Activated T-helper 1 cell treated with anti-CD3 and anti-CD28 coated beads, Interleukin-2, amount 50 U/mL, for 16 hours (primary cell): ENCODE measurements at places on chromosomes 3 and 15.

DNA sequence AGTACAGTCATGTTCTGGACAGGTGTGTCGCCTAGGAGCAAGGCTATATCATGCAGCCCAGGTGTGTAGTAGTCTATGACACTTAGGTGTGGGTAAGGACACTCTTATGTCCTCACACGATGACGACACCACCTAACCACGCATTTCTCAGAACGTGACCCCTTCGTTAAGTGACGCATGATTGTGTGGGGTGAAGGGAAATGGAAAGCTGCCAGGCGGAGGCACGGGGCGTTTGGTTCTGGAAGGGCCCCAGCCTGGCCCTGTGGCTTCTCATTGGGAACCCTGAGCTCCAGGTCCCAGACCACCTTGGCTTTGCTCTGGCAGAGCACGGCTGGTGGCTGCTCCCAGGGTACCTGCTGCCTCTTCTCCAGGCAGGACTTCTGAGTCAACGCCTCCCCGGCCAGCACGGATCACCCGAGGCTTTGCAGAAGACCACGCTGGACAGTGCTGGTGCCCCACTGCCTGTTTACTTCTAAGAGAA is 39.3 kb downstream of the FBLN2 start:
- DNase-seq: no peak

DNA sequence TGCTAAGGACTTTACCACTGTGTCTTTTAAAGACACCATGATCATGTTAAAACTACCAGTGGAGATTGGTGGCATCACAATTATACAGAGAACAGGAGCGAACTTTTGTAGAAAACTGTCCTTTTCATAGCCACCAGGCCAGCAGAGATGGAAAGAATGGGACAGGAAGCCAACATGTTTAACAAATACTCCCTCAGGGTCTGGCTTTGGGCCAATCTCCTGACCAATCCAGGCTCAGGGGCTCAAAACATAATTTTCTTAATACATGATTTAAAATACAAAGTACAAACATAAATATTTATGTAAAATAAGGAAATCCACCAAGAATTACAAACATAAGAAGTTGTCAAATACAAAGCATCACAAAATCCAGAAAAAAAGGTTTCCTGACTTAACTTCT is 266.0 kb downstream of the VPS13C start:
- DNase-seq: no peak

DNA sequence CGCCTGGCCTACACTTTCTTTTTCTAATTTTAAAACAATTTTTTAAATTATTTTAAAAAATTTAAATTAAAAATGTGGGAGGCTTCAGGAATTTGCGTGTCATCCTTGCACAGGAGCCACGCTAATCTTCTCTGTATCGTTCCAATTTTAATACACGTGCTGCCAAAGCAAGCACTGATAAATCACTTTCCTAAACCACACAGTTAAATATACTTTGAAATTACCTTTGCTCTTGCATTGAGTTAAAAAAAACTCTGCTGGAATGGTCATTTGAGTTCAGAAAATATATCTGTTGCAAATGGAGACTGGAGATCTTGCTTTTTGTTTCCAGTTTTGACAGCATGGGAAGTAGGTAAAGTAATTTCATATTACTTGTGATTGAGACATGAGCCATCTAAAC is 23.6 kb downstream of the GATM start:
- no peak for DNase-seq

DNA sequence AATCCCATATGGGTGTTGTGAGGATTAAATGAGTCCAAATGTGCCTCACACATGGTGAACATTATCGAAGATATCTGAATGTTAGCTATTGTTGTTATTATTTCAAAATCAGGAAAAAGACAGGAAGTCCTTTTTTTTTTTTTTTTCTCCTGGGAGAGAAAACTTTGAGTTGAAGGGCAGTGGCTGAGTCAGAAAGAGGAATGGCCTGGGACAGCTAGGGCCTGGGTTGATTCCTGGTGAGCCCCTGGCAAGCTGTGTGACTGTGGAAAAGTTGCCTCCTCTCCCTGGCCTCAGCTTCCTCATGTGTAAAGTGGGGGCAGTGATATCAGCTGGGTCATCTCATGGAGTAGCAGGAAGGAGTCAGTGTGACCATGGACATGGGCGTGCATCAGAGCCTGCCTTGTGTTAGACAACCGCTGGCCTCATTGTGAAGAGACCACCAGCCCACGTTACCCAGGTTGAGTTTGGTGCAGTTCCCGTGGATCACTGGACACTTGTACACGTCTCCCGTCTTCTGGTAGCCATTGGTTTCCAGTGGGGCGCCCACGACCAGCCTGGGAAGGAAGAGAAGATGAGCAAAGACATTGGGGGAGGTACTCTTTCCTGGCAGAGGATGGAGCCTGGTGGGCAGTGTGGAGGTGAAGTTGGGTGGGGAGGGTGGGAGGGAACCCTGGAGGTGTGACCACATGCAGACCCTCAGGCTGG is 63.1 kb downstream of the ITGA11 start:
- DNase-seq: no peak

GRCh38 chr3:117549716-117550115 is 840.1 kb downstream of the TUSC7 start:
- no peak for DNase-seq

GRCh38 chr15:27328608-27329007 is 357.6 kb downstream of the GABRG3 start:
- no peak for DNase-seq

- no peak for DNase-seq
These were observed 93.9 kb downstream of the OPA1 start for GRCh38 chr3:193686665-193687483.

DNA sequence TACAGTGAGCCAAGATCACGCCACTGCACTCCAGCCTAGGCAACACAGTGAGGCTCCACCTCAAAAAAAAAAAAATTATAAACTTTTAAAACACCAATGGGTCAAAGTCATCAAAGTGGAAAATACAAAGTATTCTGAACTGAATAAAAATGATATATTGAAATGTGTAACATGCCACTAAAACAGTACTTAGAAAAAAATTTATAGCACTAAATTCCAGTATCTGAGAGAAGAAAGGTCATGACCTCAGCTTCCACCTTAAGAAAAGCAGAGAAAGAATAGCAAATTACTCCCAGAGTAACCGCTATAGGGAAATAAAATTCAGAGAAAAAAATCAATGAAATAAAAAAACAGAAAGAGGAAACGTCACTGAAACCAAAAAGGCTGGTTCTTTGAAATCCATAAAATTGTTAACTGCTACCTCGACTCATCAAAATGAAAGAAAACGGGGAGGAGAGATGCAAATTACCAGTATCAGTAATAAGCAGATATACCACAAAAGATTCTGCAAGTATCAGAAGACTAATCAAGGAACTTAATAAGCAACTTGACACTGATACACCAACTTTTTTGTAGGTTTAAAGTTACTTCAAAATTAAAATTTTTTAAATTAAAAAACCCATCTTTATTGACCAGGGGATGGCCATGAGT is 20.8 kb downstream of the ATP13A3 start:
- DNase-seq: no peak

- no peak for DNase-seq
These were observed 4.0 kb upstream of the CFAP100 start for GRCh38 chr3:126390751-126391150.

DNA sequence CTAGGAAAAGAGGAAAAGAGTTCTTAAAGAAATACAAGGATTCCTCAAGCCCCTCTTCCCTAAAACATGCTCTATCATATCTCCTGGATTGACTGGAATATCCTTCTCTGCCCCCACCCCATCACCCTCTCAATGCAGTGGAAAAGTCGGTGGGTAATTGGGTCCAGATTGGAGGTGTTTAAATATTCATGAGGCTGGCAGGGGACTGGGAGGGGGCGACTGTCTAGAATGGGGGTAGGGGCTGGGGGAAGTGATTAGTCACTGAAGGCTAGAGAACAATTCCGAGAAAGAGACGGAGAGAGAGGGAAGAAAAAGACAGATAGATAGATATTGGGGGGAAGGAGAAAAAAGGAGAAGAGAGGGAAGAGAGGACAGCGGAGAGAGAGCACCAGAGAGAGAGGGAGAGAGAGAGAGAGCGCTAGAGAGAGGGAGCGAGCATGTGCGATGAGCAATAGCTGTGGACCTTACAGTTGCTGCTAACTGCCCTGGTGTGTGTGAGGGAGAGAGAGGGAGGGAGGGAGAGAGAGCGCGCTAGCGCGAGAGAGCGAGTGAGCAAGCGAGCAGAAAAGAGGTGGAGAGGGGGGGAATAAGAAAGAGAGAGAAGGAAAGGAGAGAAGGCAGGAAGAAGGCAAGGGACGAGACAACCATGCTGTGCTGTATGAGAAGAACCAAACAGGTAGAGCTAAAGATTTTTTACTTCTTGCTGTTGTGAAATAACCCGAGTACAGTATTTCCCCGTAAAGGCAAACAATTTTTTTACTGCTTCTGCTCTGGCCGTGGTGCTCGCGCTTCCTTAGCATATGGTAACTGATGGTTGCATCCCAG is at the start of gene GAP43:
Gene GAP43 (plus strand): TSS at position 467 of the 825 bp plus-strand sequence. CDS start 180 bp downstream, at position 647.
- DNase-seq: no peak

GRCh38 chr15:77599899-77600298 is 32.8 kb downstream of the LINGO1 start:
- no peak for DNase-seq

- DNase-seq: no peak
These were observed 230.5 kb downstream of the MFSD1 start for GRCh38 chr3:159032311-159032710.

DNA sequence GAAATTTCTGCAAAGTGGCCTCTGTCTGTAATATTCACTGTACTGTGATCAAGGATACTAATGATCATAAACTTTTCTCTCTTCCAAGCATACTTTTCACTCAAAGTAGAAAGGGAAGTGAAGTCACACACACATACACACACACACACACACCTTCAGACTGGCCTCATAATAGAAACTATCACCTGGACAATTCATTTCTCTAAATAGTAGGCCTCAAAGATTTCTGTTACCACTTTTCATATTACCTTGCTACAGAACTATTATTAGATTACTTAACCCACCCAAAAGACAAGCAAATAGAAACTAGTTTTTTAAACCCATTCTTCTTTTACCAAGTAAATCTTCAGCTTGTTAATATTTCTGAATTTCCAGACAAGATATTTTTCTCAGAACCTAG is 12.2 kb downstream of the CPB1 start:
- DNase-seq: no peak

DNA sequence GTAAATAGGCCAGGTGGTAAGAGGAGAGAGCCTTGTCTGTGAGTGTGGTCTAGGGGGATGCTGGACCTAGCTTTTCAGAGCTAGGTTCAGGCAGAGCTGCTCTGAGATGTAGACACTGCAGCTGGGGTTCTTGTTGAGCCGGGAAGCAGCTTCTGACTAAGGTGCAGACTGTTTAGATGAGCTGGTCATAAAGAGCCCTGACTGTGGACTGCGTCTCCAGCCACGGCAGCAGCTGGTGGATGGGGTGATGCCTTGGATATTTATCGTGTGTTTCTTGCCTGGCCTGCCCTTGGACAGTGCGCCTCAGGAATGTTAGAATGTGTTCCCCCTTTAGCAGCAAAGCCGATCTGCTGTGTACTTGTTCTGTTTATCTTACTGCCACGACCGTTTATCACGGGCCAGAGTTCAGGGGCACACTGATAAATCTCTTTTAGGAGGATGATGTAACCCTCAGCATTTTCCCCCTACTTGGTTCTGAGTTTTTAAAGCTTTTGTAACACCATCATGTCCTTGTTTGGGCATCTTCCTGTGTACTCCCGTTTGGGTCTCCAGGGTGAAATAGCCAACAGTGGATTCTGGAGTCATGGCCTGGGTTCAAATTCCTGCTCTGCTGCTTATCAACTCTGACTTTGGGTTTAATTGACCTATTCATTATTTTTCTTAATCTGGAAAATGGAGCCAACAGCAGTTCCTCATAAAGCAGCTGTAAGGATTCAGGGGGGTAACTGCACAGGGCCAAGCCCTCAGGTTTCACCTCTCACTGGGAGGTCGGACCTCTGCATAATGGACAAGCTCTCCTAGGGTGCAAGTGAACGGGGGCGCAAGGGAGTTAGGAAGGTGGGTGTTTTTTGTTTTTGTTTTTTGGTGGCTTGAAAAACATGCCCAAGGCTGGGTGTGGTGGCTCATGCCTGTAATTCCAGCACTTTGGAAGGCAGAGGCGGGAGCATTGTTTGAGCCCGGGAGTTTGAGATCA is 51.4 kb downstream of the FLNB start:
- no peak for DNase-seq

- DNase-seq: no peak
These were observed 13.3 kb downstream of the VPS8 start for GRCh38 chr3:184825121-184825820.

DNA sequence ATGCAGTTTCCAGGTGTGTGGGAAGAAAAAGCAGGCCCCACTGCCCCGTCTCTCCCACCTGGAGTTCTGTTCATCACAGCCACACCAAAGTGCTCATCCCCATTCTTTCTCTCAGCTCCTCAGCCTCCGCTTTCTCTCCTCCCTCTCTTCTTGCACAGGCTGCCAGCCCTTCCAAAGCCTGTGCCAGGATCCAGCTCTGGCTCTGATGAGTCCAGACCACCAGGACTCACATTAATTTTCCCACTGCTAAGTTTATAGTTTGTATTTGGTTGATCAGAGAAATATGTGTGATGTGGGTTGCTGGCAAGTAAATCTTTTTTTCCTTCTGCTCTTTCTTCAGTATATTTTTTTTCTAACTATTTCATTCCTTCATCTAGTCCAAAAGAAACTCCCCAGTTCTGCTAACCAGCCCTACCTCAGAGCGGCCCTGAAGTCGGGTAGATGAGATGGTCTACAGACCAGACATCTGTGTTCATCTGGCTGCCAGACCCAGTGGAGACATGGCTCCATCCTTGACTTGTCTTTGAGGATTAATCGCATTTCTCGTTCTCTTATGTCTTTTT is 49.8 kb downstream of the BOC start:
- DNase-seq: no peak

- DNase-seq: no peak
These were observed 132.9 kb downstream of the TPRG1 start for GRCh38 chr3:189304465-189305351.

- no peak for DNase-seq
These were observed 424.1 kb upstream of the TPM1 start for GRCh38 chr15:62618432-62618831.

- no peak for DNase-seq
These were observed 25.3 kb upstream of the NR2C2 start for GRCh38 chr3:14921811-14922705.

GRCh38 chr15:68373028-68373427 is 58.9 kb downstream of the ITGA11 start:
- no peak for DNase-seq
